Activated naive CD8-positive, alpha-beta T cell treated with anti-CD3 and anti-CD28 coated beads, Interleukin-2, amount 50 U/mL, for 24 hours (primary cell): ENCODE measurements at places on chromosomes 6 and 20.

- no peak for DNase-seq
These were observed 189.0 kb upstream of the SOX4 start for GRCh38 chr6:21404577-21404976.

- no peak for DNase-seq
These were observed 44.1 kb upstream of the EDN1 start for GRCh38 chr6:12245763-12246718.

DNA sequence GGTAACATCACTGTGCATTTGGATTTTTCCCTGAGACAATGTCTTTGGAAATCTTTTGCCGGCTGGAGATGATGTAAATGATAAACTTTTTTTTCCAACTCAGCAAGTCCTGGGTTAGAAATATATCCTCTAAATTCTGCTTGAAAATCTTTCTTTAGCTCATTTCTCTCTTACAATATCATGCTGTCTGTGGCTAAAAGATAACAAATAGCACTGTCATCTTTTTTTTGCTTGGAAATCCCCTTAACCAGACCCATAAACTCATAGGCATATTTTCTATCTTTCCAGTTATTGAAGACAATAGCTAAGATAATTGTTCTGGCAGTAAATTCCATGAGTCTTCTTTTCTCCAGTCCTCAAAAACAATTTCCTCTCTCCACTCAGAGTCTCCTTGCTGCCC lies 481.5 kb downstream of the NKAIN2 start:
- no peak for DNase-seq

- DNase-seq = no peak
These were observed 166.2 kb downstream of the TRIM27 start for GRCh38 chr6:28757429-28758045.

DNA sequence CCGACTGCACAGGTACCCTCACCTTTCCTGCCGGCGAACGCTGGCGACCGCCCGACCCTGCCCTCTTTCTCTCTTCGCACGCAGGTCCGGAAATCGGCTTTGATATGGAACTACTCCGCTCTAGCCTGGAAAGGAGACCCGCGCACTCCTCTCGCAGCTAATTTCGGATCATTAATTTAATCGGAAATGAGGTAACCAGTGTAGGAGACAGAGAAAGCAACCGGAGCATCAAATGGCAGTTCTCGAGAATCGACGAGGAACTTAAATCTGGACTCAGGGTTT lies 949 bp upstream of the ATXN1 start:
- no peak for DNase-seq

GRCh38 chr6:7025861-7026260 lies 81.9 kb upstream of the RREB1 start:
- DNase-seq = no peak

GRCh38 chr20:3613821-3614440 lies 49.3 kb downstream of the GFRA4 start:
- DNase-seq = no peak

DNA sequence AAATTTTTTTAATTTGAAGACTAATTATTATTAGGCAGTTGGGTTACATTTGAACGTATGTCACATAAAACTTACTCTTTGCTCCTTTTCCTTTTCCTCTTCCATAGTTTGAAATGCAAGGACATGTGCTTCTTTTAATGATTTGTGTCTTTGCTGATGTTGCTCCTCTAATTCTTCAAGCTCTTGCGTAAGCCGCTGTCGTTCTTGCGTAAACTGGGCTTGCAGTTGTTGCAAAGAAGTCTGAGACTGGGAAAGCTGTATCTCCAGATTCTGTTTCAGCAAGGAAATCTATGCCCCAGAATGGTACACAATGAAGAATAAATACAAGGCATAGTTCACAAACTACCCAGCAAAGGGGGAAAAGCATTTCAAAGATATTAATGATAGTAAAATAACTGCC lies 45.1 kb upstream of the MCM9 start:
- DNase-seq = no peak
